Cerebellar nuclear complex (tissue), 1 donor: ENCODE measurements at places on chromosomes 3 and 15.

DNA sequence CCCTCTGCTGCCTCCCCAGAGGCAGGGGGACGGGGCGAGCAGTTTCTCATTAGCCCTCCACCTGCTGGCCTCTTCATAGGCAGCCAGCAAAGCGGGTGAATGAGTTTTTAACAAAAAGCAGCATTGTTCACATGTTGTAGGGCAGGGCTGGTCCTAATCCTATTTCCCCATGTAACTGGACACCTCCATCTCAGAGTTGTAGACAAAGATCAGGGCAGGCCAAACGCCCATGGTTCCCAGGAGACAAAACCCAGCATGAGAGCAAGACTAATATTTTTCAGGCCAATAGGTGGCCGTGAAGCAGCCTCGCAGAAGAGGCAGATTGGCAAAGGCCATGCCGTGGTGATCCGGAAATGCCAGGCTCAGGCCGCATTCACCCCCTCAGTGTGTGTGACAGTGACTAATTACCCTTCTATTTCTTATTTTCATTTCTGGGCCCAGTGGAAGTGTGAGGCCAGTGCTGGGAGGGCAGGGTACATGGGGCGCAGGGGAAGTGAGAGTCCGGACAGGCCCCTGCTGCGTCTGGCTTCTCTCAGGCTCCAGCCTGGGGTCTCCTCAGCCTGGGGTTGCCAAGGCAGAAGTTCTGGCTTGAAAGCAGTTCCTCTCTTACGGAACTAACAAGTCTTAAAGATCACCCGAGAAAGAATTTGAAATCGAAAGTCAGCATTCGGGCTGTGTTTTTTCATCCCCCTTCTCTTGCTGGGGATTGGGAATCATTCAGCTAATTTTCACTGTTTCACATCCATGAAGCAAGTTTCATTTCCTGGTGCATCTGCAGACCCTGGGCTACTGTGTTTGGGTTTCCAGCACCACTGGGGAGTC, 64.8 kb downstream of the BOC start:
- DNase-seq = no peak

GRCh38 chr15:78110096-78110495, 17.7 kb downstream of the SH2D7 start:
- DNase-seq = no peak

GRCh38 chr3:30691944-30692343, 85.5 kb downstream of the TGFBR2 start:
- no peak for DNase-seq

GRCh38 chr15:45132844-45133560, 3.2 kb downstream of the DUOX1 start:
- DNase-seq = no peak

DNA sequence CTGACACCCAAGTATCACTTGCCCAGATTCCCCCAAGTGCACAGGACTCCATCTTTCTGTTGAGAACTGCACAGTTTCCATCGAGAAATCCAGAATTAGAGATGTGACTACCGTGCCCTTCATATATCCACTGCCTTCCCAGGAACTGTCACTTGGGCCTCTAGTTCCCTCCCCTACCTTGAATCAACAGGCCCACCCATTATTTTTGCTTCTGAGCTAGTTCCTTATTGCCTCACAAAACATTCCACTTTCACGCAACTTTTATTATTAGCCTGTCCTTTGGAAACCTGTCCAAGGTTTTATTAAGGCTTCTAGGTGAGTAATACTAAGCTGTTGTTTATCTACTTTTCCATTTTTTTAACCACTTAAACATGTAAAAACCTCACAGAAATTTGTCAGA, 17.1 kb upstream of the SLC30A4 start:
- no peak for DNase-seq

DNA sequence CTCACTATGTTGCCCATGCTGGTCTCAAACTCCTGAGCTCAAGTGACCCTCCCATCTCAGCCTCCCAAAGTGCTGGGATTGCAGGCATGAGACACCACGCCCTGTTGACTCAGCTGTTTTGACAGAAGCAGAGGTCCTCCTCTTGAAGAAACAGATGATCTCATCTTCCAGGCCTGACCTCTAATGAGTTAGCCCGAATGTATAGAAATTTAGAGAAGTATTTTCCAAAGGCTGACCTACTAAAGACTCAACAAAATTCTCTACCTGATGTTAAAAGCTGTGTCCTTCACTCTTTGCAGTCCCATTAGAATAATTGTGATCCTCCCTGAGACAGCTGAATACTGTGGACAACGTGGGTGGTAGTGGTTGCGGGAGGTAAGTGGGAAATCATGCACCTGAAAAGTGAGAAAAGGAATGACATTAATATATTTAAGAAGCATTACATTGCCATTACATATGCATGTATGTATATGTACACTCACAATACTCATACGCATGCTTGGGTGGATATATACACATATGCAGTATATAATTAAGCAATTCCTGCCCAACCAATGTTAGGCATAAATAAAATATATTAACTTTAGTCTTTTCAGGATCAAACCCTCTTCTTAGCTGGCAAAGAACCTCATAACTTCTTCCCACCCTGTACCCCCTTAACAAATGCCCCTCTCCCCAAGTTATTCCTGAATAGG, 204.6 kb upstream of the NR2F2 start:
- no peak for DNase-seq

DNA sequence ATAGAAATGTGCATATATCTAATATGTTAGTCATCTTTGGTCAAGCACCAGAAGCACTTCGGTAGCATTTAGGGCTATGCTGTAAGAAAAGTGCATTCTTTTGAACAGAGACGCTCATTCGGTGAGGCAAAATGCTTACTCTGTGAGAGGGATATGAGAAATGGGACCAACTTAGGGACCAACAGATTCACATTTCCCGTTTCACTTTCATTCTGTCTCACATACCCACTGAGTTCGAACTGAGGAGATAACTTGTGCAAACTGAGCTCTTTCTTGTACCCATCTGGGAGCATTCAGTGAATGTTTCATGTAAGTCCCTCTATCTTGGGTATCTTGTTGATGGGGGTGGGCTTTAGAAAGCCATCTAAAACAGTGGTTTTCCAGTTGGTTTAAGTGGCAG, 135.3 kb downstream of the FEZF2 start:
- DNase-seq = no peak

GRCh38 chr3:15038306-15038705, 26.8 kb downstream of the MRPS25 start:
- no peak for DNase-seq

- no peak for DNase-seq
Measured at GRCh38 chr15:55869660-55870059, 123.8 kb downstream of the NEDD4 start.

DNA sequence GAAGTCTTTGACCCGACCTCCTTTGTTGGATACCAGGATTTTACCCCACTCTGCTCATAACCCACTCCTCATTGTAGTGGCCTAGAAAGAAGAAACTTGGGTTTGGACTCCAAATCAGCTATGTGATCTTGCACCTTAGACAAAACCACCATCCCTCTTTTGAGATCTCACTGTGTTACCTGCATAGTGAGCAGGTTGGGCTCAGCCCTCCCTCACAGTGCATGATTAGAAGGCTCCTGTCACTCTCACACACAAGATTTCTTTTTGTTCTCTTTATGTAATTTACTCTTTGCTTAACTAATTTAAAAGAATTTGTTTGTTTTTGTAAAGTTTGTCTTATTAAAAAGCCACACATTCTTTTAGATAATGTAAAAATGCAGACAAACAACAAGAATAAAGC, 587.8 kb downstream of the MECOM start:
- no peak for DNase-seq

DNA sequence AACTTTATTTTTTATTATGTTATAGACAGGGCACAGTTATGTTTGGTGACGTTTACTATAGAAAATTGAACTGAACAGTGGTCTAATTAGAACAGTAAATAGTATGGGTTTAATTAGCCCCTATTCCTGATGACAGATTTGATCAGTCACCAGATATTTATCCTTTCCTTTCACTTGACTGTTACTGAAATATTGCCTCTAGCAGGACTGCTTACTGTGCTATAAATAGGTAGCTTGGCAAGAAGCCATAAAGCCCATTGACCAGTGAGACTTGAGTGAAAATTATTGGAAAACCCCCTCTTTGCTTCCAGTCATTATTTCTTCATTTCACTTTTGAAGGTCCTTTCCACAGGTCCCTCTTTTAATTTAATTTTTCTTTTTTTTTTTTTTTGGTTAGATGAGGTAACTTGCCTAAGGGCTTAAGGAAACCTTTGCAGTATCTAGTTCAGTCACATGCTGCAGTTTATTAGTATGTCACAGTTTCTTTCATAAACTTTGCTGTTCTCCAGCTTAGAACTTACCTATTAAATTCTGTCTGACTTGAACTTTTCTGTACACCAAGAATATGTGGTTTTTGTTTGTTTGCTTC, 115.6 kb downstream of the ADAMTSL3 start:
- DNase-seq = no peak

- no peak for DNase-seq
Measured at GRCh38 chr15:76208084-76208785, 103.0 kb downstream of the ETFA start.

- no peak for DNase-seq
Measured at GRCh38 chr15:47767035-47767434, 49.7 kb downstream of the SEMA6D start.

GRCh38 chr3:13197795-13198194, 124.6 kb upstream of the IQSEC1 start:
- DNase-seq = no peak
